ENCODE measurements at places on chromosomes 6 and 20. TPM values are rescaled to one million over a fixed set of nuclear protein-coding genes. Genes with fewer than 3 reads are reported as not detected.

FAM8A1 gene
- 4.7 TPM for total RNA-seq

SAPCD1 gene
- 3.7 TPM for total RNA-seq

DCDC2 gene
- total RNA-seq = 3.7 TPM

MYCT1 gene
- 0.13 TPM for total RNA-seq

MYL9 gene
- 19.9 TPM for total RNA-seq

SYNJ2 gene
- 64.8 TPM for total RNA-seq

B3GAT2 gene
- total RNA-seq = 0.02 TPM

ZNF512B gene
- total RNA-seq = 12.4 TPM

TFAP2C gene
- 16.1 TPM for total RNA-seq

SSTR4 gene
- total RNA-seq = not detected

HIVEP1 gene
- total RNA-seq = 12.6 TPM

RSPH9 gene
- total RNA-seq = 0.13 TPM

KIAA1755 gene
- total RNA-seq = 0.21 TPM

HTR1E gene
- total RNA-seq = not detected

EPB41L1 gene
- 71.1 TPM for total RNA-seq

ULBP3 gene
- total RNA-seq = 3.7 TPM

NKX2-2 gene
- total RNA-seq = not detected

MCCD1 gene
- not detected for total RNA-seq

EDN3 gene
- total RNA-seq = 0.30 TPM

OPN5 gene
- not detected for total RNA-seq

OSTM1 gene
- total RNA-seq = 22.5 TPM

MYB gene
- total RNA-seq = 1.3 TPM

GNRH2 gene
- not detected for total RNA-seq

ZBTB22 gene
- total RNA-seq = 3.2 TPM

CFB gene
- 3.3 TPM for total RNA-seq

C2 gene
- total RNA-seq = 0.15 TPM

OLIG3 gene
- not detected for total RNA-seq

GABRR1 gene
- total RNA-seq = not detected

ATRN gene
- total RNA-seq = 25.1 TPM

C20orf141 gene
- 0.36 TPM for total RNA-seq

LTA gene
- 0.10 TPM for total RNA-seq

TTK gene
- total RNA-seq = 22.0 TPM
